GM19239 (cell line): ENCODE measurements at places on chromosomes 7 and 10.

GRCh38 chr7:134462337-134462925 lies 3.5 kb upstream of the AKR1B1 start:
- no peak for DNase-seq

DNA sequence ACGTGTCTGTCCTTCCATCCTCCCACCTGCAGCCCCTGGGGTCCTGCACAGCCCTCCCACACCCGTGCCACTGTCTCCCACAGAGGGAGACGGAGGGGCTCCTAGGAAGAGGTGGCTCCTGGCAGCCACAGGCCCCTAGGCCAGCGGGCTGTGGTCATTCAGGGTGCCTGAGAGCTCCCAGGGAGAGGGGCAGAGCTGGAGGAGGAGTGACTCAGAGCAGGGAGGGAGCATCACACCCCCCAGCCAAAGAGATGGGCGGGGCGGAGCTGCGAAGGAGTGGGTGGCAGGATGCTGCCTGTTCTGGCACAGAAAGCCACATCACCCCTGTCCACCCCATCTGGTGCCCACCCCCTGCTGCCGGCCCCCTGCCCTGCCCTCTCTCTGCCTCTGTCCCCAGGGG lies 50.5 kb downstream of the STK32C start:
- no peak for DNase-seq

GRCh38 chr7:155945670-155946325 lies 133.5 kb upstream of the SHH start:
- no peak for DNase-seq

- DNase-seq = no peak
Measured at GRCh38 chr10:103874730-103875129, 19.4 kb upstream of the SH3PXD2A start.

DNA sequence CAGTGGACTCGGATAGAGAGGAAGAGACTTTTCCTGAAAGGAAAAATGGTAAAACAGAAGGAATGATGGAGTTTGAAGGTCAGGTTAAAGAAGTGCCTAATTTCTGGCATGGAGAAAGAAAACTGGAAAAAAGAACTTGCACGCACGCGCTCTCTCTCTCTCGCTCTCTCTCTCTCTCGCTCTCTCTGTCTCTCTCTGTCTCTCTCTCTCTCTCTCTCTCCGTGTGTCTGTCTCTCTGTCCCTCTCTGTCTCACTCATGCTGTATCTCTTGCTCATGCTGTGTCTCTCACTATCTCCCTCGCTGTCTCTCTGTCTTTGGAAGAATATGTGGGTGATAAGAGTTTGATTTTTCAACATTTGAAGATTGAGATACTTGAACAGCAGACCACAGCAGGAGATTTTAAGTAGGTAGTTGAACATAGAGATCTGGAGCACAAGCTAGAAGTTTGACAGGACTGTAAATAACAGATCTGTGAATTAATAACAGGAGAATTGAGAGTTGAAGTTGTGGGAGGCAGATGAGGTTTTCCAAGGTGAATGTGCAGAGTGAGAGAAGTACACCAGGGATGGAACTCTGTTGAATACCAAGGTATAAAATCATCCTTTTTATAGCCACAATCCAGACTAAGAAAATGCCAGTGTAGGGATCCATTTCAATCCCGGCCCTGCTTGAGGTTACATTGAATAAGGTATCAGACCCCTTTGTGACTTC lies 33.1 kb downstream of the ADD3 start:
- DNase-seq = no peak

DNA sequence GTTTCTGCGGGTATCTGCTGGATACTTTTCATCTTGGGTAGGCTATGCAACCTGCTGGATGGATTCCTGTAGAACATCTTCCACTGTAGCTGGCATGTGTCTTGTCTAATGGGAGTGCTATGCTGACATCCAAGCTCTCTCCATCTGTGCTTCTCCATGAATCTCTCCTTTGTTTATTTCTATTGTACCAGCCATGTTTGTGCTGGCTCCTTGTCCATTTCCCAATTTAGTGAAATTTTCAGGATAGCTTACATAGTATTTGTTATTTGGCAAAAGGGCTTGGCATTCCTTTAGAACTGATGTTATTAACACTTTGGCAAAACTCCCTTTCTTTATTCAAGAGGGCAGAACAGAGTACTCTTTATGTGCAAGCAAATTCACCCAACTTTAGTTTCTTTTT lies 198.0 kb downstream of the CSTF2T start:
- DNase-seq = no peak

GRCh38 chr10:69234447-69234846 lies 14.3 kb downstream of the HKDC1 start:
- no peak for DNase-seq

GRCh38 chr7:81608748-81609382 lies 161.0 kb downstream of the HGF start:
- no peak for DNase-seq

DNA sequence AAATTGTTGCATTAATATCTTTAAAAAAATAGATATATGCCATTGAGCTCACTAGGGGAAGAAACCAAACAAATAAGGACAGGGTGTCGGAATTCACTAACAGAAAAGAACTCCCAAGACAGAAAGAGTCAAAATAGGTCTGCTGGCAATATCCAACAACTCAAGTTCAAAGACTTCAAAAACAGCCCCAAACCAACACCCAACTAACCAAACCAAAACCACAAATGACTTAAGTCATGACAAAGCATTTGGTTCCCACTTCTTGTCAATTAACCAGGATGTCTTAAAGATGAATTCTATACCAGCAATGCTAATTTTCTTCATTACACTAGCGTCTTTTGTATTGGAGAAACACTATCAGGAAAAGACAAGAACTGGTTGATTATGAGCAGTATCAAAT lies 249.0 kb upstream of the PLXNA4 start:
- no peak for DNase-seq

DNA sequence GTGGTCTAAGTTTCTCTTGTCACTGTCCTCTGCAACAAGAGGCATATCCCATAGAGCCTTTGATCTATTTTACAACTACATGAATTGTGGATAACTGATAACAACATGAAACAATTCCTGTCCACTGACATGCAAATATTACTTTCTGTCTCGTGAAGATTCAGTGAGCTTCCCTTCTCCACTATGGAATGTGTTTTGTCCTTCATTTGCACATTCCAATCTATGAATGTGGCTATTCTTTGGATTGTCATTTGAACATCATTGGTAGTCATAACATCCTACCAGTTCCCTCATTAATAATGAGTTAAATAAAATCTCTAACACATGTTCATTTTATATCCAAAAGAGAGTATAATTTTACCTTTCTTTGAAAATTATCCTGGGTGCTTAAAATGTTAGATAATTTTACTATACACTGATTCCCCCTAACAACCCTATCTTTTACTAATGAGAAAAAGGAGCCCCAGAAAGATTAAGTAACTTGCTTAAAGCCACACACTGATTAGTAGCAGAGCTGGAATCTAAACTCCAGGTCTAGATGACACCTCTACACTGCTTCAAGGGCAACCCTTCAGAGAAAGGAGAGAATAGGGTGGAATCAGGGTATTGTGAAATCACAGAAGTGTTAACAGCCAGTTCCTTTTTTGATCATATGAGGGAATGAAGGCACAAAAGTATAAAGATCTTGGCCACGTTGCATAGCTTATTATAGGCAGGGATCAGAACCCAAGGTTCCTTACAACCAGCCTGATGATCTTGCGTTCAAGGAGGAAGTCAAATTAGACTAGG lies 39.1 kb downstream of the PDE1C start:
- no peak for DNase-seq

GRCh38 chr10:127157089-127157488 lies 39.3 kb downstream of the INSYN2A start:
- DNase-seq = no peak

DNA sequence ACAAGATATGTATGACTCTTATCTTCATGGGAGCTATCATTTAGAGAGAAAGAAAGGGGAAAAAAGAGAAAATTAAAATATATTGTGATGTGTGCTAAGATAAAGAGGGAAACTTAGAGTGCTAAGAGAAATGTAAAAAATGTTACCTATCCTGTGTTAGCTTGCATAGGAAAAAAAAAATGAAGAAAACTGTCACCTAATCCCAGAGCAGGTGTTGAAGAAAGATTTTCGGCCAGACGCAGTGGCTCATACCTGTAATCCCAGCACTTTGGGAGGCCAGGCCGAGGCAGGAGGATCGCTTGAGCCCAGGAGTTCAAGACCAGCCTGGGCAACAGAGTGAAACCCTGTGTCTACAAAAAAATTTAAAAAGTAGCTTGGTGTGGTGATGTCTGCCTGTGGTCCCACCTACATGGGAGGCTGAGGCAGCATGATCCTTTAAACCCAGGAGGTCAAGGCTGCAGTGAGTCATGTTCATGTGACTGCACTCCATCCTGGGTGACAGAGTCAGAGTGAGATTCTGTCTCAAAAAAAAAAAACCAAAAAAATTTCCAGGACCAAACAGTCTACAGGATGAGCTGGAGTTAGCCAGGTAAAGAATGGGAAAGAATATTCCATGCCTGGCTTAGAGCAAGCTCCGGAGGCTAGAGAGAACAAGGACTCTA lies 2.4 kb upstream of the MKLN1 start:
- DNase-seq = no peak

DNA sequence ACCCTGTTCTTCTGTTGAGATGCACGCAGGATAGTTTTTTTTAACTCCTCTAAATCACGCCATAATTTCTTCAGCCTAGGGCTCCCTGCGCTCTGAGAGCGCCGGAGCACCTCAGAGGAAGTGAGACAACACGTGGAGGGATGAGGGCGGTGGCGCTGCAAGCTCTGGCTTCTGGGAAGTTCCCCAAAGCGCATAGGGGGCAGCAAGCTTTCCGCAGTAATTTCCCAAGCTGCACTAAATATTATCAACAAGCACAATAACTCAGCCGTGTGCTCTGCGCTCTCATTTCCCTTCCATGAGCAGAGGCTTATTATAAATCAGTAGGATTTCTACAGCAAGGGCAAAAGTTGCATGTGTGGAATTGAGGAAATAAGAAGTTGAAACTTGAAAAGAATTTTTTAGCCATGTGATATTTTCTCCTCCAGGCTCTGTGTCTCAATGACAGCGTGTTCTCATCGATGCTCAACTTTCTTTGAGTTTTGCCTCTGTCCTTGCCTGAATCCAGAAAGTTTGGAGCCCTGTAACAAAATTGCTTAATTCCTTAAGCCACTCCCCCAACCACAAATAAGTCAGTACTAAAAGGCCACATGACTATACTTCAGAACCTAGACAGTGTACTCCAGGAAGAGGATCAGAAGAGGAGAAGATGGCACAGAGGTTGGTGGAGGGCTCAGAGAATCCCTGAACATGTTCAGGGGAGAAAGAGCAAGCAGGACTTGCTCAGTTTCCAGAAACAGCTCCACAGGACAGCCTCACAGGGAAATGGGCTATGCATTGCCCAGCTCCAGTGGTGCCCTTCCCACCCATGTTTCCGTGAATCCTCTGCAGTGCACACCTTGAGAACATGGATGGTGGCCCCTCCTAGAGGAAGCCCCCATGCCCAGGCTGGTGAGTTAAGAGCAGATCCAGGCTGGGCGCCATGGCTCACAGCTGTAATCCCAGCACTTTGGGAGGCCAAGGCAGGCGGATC lies 221.5 kb upstream of the GHITM start:
- DNase-seq = no peak

DNA sequence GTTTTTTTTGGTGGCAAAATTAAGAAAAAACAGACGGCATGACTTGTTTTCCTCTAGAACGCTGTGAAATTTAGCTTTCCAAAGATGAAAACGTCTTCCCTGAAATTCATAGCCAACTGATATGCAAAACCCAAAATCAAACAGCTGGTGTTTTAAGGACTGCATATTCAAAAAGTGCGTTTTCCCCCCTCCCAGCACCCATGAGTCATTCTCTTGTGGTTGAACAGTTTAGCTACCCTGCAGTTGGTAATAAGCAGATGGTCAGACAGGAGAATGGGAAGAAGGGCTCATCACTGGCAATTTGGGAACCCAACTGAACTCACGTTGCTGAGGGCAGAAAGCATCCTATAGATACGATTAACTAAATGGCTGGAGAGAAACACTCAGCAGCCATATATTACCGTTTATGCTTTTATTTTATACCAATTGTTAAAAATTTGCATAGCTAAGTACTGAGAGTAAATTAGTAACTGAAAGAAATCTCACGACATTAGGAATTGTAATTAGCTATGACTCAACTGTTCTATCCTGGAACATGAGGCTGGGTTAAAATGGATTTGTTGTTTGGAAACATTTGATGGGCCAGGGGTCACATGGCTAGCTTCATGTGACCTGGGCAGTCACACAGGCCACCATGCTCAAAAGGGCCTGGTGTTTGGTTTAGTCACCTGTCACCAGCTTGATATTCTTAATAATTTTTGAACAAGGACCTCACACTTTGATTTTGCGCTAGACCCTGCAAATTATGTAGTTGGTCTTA lies 343.1 kb downstream of the PHTF2 start:
- no peak for DNase-seq

- DNase-seq = no peak
Measured at GRCh38 chr7:155919391-155920067, 107.3 kb upstream of the SHH start.

- DNase-seq = no peak
Measured at GRCh38 chr7:44936322-44936721, 42.5 kb downstream of the MYO1G start.

DNA sequence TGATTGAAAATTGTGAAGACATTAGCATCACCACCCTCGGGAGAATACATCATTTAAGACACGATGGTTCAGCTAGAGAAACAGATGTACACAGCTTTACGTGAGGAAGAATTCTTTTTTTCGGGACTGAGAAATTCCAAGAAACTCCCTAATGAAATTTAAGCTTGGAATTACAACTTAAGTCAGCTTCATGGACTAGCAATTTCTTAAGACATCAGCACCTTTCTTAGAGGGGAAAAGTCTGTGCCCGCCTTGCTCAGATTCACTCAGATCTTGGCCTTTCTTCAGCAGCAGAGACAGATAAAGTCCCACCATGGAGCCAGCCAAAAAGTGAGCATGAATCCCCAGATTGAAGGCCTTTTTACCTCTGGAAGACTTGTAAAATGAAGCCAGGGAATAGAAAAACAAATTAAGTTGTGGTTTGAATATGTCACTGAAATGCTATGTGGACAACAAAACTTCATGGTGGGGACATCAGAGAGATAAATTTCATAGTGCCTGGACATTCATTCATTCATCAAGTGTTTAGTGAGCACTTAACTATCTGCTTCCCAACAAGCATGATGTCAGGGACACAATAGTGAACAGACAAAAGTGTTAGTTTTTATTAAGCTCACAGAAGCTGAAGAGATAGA lies 32.1 kb downstream of the PRKG1 start:
- no peak for DNase-seq

DNA sequence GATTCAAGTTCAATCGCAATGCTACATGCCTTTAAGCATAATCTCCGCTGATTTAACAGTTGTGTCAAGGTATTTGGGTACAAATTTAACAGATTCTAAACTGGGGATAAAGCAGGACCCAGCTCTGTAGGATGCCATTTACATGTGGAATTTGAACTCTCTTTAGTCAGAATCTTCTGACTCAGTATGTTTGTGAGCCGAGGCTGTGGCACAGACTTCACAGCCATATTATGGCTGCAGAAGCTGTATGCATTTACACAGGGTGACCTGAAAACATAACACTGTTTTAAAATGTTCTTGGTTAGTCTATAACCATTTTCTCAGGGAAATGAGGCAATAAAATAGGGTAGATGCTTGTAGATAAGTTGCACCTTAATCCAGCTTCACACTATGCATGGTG lies 8.7 kb downstream of the PDLIM1 start:
- DNase-seq = no peak

DNA sequence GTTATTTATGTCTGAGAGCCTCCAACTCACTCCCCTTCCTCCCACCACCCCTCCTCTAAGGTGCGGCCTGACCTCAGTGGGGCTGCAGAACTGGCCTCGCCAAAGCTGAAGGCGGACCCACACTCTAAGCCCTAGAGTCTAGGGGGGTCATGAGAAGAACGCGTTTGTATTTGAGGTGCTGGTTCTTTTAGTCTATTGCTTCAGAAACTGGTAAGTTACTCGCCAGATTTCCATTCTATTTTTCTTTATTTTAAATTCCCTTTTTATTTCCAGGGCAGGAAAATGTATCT lies 357.5 kb downstream of the DNAJB6 start:
- DNase-seq = no peak
